Islet precursor cell (in vitro differentiated cells): ENCODE measurements at places on chromosomes 6 and 20.

GRCh38 chr6:35733633-35734032 is 3.2 kb upstream of the ARMC12 start:
- DNase-seq: no peak

GRCh38 chr20:59895908-59896307 is 37.5 kb downstream of the SYCP2 start:
- DNase-seq: no peak

DNA sequence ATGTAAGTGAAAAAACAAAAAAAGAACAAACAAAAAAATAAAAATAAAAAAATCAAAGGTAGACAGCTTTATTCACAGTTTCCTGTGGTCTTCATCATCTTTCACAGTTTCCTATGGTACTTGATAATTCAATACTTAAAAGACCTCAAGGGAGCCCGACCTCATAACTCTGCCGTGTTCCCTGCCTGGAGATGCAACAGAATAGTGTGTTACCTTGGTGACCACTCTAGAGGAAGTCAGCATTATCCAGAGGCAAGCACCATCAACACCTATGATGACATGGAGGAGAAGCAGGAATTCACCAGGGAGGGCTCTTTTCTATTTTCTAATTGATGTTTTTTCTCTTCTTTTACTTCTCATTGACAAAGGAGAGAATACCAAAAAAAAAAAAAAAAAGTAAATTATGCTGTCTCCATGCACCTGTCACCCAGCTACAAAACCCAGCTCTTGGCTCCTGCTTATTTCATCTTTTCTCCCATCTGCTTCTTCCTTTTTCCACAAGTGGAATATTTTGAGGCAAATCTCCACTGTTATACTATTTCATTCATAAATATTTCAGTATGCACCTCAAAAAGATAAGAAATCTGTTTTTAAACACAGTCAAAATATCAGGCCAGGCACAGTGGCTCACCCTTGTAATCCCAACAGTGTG is 95.8 kb upstream of the STXBP5 start:
- no peak for DNase-seq

DNA sequence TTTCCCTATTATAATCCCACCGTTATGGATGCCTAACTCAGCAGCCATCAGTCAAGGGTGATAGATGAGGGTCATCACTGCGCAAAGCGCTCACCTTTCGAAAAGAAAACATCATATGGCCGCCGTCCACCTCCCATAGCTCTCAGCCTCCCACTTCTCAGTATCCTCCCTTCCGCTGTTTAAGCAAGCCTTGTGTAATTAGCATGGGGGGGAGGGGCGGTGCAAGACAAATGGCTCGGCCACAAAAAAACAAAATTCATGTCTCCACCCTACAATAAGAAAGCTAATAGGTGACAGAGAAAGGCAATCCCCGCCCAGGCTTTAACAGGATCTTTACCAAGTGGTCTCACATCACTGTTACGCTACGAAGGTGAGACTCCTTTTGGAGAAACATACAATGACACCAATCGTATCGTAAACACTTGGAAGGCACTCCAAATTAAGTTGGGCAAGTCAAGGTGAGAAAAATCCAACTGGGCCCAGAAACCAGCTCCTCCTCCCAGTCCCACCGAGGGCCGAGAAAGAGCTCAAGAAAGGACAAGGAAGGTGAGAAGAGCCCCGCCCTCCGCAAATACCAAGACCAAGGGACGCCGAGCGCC is 645 bp downstream of the DDX39B start:
- no peak for DNase-seq

DNA sequence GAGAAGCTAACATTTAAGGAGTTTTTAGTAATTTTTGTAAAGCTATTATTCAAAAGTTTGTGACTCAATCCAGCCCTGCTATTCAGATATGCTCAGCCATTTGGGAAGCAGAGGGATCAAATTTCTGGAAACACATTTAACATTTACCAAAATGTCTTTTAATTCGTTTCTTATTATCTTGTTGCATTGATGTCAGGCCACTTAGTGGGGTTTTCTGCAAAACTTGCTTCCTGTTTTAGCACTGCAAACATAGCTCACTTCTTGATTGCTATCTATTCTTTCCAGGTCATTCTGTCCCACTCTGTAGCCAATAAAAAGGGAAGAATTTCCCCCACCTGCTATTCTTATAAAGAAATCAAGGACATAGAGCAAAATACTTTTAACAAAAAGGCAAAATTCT is 176.9 kb upstream of the SUPT3H start:
- DNase-seq: no peak

GRCh38 chr6:66638099-66638498 is 931.1 kb upstream of the EYS start:
- DNase-seq: no peak

GRCh38 chr6:163757520-163757919 is 343.0 kb downstream of the QKI start:
- DNase-seq: no peak

GRCh38 chr6:157170535-157170934 is 152.8 kb downstream of the TMEM242 start:
- no peak for DNase-seq

- no peak for DNase-seq
These were observed 155.3 kb upstream of the SYNCRIP start for GRCh38 chr6:85797993-85798392.

DNA sequence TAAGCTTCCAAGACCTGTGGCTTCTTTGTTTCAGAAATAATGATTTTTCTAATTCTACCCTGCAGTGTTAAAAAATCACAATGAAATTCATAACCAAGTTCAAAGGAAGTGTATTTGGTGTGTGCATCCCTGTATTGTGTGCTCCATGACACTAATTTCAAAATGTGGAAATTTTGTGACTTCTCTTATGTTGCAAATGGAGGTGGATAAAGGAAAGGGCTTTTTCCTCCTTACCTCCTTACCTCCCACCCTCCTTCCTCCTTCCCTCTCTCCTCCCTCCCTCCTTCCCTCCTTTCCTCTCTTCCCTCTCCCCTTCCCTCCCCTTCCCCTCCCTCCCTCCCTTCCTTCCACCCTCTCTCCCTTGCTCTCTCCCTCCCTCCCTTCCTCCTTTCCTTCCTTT is 10.5 kb downstream of the CDH4 start:
- DNase-seq: no peak
